ENCODE measurements at places on chromosomes 4 and X.

- DNase-seq: no peak
Measured at GRCh38 chr4:52172166-52172565, 121.1 kb downstream of the SPATA18 start.

GRCh38 chr4:139533511-139533910 lies 22.5 kb downstream of the SETD7 start:
- no peak for DNase-seq

DNA sequence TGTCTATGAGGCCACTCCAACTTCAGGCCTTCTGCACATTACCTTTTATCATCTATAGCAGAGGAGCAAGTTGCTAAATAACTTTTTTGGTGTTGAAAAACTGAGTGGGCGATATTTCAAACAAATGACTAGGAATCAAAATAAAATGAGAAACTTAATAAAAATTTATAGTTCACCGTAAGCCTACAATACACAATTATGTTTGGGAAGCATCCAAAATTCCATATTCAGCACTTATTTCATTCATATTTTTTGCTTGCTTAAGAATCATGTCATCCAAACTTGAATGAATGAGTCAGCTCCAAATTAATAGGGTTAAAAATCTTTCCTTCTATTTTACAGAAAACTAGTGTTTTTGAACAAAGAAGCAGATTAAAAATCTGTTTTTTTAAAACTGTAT lies 119.1 kb downstream of the SH3RF1 start:
- DNase-seq: no peak

- DNase-seq: no peak
Measured at GRCh38 chr4:2948895-2949781, 14.1 kb downstream of the NOP14 start.

DNA sequence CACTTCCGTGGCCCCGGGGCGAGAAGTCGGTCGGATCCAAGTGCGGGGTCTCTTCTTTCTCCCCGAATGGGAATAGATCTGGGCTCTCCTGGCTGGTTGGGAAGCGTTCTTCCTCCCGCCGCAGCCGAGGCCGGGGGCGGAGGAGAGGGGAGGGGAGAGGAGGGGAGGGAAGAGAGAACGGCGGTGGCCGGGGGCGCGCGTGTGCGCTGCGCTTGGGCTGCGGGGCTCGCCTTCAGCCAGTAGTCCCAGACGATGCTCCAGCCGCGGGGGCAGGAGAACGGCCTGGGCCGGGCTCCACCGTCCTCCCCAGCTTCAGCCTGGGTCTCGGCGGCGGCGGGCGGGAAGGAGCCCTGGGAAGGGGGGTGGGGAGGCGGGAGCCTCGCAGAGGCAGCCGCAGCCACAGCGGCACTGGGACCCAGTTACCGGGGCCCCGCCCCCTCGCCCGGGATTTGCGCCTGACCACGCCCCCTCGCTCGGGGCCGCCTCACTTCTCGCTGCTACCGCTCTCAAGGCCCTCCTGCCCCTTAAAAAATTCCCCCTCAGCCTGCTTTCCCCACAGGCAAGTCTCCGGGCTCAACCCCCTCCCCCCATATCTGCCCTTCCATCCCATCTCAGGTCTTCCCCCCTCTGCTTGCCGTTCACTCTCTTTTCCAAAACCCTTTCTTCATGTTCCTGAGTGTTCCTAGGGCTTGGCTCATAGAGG lies at the start of gene FGD1:
Gene FGD1 (minus strand): TSS at position 421 of the 703 bp plus-strand sequence. CDS start 802 bp downstream, outside the sequence.
- DNase-seq: peak; percentile 32

- DNase-seq: no peak
Measured at GRCh38 chr4:51843309-51844152, 578 bp downstream of the DCUN1D4 start.
